ENCODE measurements at places on chromosomes 1 and 21.

DNA sequence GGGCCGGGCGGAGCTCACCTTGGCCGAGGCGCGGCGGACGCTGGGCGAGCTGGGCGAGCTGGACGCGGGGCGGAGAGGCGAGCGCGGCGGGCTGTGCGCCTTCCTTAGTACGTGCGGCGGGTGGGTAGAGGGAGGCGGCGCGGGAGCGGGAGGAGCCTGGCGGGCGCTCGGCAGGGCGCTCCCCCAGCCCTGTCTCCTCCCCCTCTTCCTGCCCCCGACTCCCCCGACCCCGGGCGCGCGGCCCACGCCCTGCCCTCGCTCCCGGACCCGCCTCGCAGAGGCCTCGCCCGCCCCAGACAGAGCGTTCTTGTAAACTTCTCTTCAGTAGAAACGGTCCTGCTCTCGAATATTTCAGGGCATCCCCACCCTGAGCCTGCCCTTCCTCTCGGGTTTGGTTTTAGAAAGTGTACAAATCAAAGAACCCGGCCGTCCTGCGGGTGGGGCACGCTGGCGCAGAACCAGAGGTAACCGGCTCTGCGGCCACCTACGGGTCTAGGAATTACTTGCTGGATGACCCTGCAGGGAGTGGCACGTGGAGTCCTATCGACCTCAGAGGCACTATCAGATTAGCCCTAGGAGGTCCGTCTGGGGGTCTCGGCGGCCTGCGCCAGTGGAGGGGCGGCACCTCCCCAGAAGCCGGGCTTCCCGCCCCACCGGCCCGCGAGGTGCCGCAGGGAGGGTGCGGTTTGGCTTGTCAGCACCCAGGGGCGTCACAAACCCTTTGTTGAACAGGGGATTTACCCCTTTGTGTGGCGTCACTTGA is at the start of gene S100A10:
S100A10 (minus strand) TSS at position 126 of the 763 bp plus-strand sequence. CDS start 7,629 bp downstream, outside the sequence.
- DNase-seq: peak; percentile 63

DNA sequence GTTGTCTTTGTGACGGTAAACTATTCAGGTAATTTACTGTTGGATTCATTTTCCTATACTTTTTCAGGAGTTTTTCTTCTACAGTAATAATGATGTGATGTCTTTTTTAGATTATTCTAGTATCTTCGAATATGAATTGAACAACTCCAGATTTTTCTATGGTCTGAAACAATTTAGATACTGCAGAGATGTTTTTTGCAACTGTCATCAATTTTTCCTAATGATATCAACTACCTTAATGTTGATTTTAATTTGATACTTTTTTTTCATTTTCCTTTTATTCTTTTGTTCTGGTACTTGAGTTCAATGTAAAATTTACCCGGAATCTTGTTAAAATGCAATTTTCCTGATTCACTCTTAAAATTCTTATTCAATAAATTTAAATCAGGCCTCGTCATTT is 110.4 kb downstream of the KCNT2 start:
- DNase-seq: no peak

GRCh38 chr1:204357551-204358490 is 1.9 kb downstream of the PLEKHA6 start:
- DNase-seq: no peak

GRCh38 chr21:27681038-27681437 is 714.1 kb upstream of the ADAMTS5 start:
- DNase-seq: no peak

- DNase-seq: no peak
Measured at GRCh38 chr1:15207031-15207828, 39.8 kb upstream of the FHAD1 start.

GRCh38 chr1:161816201-161816600 is 50.1 kb downstream of the ATF6 start:
- DNase-seq: no peak

GRCh38 chr1:63773496-63773814 is 362 bp upstream of the ROR1 start:
- no peak for DNase-seq

DNA sequence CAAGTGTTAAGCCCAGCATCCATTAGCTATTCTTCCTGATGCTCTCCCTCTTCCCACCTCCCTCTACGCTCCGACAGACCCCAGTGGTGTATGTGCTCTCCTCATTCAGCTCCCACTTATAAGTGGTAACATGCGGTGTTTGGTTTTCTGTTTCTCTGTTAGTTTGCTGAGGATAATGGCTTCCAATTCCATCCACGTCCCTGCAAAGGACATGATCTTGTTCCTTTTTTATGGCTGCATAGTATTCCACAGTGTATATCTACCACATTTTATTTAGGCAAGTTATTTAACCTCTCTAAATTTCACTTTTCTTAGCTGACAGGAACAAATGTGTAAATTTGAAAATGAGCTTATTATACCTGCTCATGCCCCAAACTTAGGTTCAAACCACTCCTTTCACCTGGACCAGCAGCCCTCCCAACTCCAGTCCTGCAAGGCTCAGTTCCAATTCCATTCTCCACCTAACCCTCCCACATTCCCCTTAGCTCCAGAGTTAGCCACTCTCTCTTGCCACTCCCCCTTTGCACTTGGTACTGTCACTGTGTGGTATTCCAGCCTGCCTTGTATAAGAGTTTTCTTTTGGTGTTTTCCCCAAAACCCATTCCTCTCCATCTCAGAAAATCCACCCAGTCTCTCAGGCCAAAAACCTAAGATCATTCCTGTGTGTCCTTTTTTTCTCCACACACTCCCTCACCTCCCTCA is 1.7 kb upstream of the PEF1 start:
- DNase-seq: no peak

DNA sequence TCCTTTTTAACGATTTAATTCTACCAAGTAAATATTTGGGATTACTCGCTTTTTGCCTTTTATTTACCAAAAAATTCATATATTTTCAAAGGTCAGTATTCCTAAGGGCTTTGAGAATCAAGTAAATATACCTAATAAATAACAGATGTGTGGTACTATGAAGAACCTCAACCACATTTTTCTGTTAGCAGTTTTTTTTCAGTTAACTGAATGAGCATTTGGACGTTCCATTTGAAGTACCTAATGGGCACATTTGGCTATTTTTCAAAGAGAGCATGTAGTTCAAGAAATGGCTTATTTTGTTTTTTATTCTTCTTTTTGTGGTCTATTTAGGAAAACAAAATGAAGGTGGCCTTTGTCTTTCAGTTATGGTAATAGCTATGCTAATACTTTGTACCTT is 253.0 kb downstream of the GPR52 start:
- DNase-seq: no peak

- DNase-seq: no peak
Measured at GRCh38 chr1:186304982-186305949, 69.8 kb downstream of the TPR start.

- no peak for DNase-seq
Measured at GRCh38 chr1:39713557-39713956, 22.3 kb upstream of the HPCAL4 start.

- no peak for DNase-seq
Measured at GRCh38 chr1:53244141-53244540, 5.8 kb upstream of the MAGOH start.

- no peak for DNase-seq
Measured at GRCh38 chr1:32954168-32954567, 10.4 kb downstream of the RNF19B start.

DNA sequence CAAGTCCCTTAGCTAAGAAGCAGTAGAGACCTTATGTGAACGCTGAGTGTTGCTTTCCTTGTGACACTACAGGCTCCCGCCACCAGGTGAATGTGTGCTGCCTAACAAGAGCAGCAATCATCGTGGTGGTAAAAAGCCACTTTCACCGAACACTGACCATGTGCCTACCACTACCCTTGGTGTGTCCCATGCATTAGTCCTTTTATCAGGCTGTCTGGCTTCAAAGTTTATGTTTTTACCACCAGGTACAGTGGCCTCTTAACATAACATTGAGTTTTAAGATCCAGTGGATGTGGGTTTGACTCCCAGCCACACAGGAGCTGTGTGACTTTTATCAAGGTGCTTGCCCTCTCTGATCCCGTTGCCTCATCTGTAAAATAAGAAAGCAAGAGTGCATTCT is 1.7 kb downstream of the C1QB start:
- no peak for DNase-seq

DNA sequence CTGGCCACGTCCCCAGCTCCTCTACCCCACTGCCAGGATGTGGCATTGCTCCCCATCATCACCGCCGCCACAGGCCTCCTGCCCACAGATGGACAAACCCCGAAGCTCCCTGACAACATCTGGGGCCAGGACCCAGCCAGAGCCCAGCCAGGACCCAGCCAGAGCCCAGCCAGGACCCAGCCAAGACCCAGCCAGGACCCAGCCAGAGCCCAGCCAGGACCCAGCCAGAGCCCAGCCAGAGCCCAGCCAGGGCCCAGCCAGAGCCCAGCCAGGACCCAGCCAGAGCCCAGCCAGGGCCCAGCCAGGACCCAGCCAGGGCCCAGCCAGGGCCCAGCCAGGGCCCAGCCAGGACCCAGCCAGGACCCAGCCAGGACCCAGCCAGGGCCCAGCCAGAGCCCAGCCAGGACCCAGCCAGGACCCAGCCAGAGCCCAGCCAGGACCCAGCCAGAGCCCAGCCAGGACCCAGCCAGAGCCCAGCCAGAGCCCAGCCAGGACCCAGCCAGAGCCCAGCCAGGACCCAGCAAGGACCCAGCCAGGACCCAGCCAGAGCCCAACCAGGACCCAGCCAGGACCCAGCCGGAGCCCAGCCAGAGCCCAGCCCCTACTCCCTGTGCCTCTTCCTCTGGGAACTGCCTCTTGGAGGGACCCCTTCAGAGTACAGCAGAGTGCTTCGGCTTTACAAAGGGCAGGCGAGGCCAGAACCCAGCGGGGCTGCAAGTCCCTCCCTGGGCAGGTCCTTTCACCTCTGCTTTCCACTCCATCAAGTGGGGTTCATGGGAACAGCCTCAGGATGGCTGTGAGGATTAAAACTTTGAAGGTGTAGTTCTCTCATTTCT is 43.7 kb downstream of the DISP3 start:
- DNase-seq: no peak

DNA sequence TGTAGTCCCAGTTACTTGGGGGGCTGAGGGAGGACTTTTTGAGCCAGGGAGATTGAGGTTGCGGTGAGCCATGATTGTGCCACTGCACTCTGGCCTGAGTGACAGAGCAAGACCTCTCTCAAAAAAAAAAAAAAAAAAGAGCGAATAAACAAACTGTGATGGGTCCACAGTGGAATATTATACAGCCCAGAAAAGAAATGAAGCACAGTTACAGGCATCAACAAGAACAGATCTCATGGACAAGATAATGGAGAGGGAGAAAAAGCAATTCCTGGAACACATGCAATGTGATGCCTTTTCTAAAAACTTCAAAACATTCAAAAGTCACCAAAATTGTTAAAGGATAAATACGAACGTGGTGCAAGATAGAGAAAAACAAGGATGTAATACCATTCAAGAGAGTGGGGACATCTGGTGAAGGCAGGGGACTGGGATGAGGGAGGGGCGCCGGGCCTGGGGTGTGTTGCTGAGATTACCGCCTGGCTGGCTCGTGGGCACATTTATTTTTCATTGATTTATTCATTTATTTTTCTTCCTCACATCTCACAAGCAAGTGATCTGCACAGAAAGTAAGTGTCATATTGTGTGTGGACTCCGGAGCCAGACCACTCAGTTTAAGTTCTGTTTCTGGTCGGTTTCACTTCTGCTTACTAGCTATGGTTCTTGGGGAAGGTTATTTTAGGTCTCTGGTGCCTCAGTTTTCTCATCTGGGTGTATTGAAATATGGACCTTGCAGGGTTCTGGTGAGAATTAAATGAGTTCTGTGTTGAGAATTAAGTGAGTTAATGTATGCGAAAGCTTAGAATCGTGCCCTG is 30.1 kb downstream of the ABCG1 start:
- DNase-seq: no peak

DNA sequence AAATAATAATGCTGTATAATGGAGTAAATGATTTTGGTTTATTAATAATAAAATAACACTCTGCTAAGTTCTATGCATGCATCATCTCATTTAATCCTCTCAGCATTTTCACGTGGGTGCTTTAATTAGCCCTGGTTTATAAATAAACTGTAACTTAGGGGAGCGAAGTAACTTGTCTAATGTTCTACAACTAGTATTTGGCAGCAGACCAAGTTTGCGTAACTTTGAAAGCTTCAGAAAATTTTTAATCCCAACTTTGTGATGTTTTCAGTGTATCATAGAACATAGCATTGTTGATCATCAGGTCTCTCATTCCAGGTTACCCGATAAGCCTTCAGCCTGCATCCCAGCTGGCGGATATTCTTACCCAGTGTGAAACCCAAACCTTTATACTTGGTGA is 322.4 kb upstream of the SGIP1 start:
- DNase-seq: no peak

- peak; percentile 63 for DNase-seq
Measured at GRCh38 chr1:151130987-151131586, 15.3 kb downstream of the SEMA6C start.

- no peak for DNase-seq
Measured at GRCh38 chr21:15872236-15872635, 142.5 kb downstream of the USP25 start.

DNA sequence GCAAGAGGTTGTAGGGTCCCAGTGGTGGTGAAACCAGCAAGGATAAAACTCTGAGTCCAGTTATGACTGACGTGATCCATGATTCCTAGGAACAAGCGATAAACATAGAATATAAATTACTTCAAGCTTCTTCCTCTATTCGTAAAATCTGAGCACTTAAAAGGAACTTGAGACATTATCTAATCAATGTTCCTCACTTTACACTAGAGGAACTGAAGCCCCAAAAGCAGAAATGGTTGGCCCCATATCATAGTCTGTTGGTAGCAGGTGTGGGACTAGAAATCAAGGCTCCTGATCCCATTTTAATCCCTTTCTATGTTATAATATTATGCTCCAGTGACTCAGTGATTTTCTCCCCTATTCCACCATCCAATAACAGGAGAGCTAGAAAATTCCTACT is 21.9 kb upstream of the MNDA start:
- DNase-seq: no peak

DNA sequence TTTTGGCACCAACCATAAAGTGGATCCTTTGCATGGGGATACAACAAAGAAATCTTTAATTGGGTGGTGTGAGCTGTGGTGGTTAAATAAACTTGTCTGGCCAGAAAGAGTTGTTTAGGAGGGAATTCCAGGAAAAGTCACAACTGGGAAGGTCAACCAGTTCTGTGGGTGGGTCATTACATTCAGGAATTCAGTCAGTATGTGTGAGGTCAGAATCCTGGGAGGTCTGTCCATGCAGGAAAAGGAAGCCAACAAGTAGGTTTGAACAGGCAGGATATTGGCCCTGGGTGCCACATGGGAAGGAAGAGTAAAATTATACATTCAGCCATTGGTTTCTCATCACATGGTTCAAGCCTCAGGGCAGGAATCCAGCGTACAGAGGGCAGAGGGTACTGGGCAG is 162.3 kb upstream of the ADAMTS5 start:
- DNase-seq: no peak
